ENCODE measurements at places on chromosomes 6 and 20.

GRCh38 chr6:31358302-31358701 lies 1.3 kb upstream of the HLA-B start:
- H3K27ac ChIP-seq = no peak overlapping the region
- peak overlapping the region; percentile 80 for H3K4me3 ChIP-seq
- H3K27me3 ChIP-seq = no peaks in the 10 kb centered on the region
- no peak for DNase-seq
- peaks cover 4% of the 10 kb centered on the region for H3K36me3 ChIP-seq

DNA sequence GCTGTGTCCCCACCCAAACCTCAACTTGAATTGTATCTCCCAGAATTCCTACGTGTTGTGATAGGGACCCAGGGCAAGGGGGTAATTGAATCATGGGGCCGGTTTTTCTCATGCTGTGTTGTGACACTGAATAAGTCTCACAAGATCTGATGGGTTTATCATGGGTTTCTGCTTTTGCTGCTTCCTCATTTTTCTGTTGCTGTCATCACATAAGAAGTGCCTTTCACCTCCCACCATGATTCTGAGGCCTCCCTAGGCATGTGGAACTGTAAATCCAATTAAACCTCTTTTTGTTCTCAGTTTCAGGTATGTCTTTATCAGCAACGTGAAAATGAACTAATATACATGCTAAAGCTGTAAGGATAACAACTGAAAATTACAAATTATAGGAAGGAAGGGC lies 88.3 kb downstream of the CDYL start:
- H3K4me3 ChIP-seq = no peak overlapping the region
- no peaks in the 10 kb centered on the region for H3K27me3 ChIP-seq
- H3K36me3 ChIP-seq = peaks cover 2% of the 10 kb centered on the region

DNA sequence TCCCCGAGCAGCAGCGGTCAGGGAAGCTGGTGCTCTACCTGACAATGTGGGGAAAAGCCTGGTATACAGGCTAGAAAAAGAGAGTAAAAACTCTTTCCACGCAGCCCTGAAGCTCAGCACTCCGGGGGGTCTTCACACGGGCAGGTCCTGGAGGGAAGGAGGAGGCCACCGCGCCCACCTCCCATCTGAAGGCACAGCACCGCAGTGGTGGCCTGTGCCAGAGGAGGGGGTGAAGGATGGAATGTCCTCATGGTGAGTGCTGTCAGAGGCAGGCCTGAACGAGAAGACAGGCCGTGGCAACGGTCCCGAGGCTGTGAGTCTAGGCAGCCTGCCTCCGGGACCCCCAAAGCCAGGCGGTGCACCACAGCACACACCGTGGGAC lies 5.8 kb downstream of the SLC2A4RG start:
- H3K36me3 ChIP-seq = peaks cover 12% of the 10 kb centered on the region
- H3K4me1 ChIP-seq = peaks cover 13% of the 10 kb centered on the region
- no peaks in the 10 kb centered on the region for H3K27me3 ChIP-seq

GRCh38 chr6:14796974-14797762 lies 448.7 kb upstream of the JARID2 start:
- no peak overlapping the region for H3K4me3 ChIP-seq
- no peaks in the 10 kb centered on the region for H3K36me3 ChIP-seq
- H3K27me3 ChIP-seq = no peaks in the 10 kb centered on the region
- DNase-seq = no peak
- H3K27ac ChIP-seq = no peak overlapping the region

GRCh38 chr6:51292659-51293058 lies 474.0 kb downstream of the TFAP2B start:
- no peaks in the 10 kb centered on the region for H3K4me1 ChIP-seq
- H3K36me3 ChIP-seq = no peaks in the 10 kb centered on the region
- no peak overlapping the region for H3K27ac ChIP-seq
- no peak overlapping the region for H3K4me3 ChIP-seq
- H3K27me3 ChIP-seq = no peaks in the 10 kb centered on the region
- no peak for DNase-seq

- H3K36me3 ChIP-seq = no peaks in the 10 kb centered on the region
- no peaks in the 10 kb centered on the region for H3K27me3 ChIP-seq
- peak overlapping the region; percentile 49 for H3K27ac ChIP-seq
- DNase-seq = peak; percentile 68
- peaks cover 45% of the 10 kb centered on the region for H3K4me1 ChIP-seq
- H3K4me3 ChIP-seq = no peak overlapping the region
These were observed 3.5 kb downstream of the SCML4 start for GRCh38 chr6:107820338-107821261.

GRCh38 chr6:82507112-82507511 lies 143.5 kb downstream of the TPBG start:
- H3K27ac ChIP-seq = no peak overlapping the region
- no peaks in the 10 kb centered on the region for H3K27me3 ChIP-seq
- H3K4me3 ChIP-seq = no peak overlapping the region
- H3K4me1 ChIP-seq = no peaks in the 10 kb centered on the region
- H3K36me3 ChIP-seq = no peaks in the 10 kb centered on the region

DNA sequence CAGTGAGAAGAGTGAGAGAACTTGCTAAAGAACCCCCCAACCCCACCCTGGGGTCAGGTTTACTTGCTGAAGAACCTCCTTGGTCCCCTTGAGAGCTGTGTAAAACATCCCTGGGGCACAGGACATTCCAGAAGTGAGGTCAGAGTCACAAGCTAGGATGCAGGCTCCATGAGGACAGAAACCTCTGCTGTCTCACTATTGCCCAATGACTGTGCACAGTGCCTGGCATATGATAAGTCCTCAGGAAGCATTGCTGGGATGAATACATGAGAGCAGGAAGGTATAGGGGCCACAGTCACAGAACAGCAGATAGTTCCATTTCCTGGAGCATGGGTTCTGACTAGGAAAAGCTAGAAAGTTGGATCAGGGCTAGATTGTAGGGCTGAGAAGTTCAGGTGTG lies 18.4 kb downstream of the NT5E start:
- H3K27ac ChIP-seq = no peak overlapping the region
- no peaks in the 10 kb centered on the region for H3K27me3 ChIP-seq
- H3K4me3 ChIP-seq = no peak overlapping the region

DNA sequence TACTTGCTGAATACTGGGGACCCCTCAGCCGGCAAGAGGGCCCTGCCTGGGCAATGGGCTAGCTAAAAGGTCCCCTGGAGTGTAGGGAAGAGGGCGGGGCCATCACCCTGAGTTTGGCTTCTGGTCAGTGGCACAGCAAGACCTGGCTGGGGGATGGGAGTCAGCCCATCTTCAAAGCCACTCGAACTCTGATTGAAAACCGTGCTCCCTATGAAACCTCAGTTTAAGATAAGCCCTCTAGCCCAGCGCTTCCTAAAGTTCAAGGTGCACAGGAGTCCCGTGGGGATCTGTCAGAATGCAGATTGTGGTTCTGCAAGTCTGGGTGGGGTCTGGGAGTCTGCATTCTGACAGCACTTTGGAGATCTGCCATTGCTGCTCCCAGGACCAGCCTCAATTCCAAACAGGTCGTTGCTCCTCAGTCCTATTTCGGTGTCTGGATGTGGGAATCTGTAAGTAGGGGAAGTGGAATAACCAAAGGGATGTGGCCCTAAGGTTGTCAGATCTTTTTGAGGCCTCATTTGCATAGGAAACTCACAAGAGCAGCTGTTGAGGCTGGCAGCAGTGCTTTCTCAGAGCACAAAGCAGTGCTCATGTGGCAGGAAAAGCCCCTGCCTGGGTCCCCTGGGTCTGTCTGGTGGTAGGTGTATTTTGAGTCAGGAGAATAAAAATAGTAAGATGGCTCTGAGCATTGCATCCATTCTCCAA lies 85.3 kb upstream of the SCP2D1 start:
- no peaks in the 10 kb centered on the region for H3K36me3 ChIP-seq
- H3K27ac ChIP-seq = no peak overlapping the region
- no peak overlapping the region for H3K4me3 ChIP-seq

DNA sequence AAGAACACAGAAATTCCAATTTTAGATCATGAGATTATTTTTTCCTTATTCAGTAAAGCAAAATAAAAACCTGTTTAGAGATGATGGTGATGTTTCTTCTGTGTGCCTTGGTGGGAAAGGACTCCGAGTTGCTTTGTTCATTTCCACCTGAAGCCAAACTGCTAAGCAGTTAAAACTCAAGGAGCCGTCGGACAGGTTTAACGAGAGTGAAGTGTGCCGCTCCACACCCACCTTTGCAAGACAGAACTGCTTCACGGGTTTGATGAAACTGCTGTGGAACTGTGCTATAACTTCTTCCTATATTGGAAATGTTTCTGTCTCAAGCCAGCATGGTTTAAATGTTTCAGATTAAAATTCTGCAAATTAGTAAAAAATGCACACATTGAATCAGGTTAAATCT lies 9.2 kb upstream of the DSP start:
- no peak for DNase-seq
- H3K36me3 ChIP-seq = no peaks in the 10 kb centered on the region
- H3K27me3 ChIP-seq = peaks cover 44% of the 10 kb centered on the region
- no peak overlapping the region for H3K27ac ChIP-seq
- H3K4me1 ChIP-seq = no peaks in the 10 kb centered on the region
- H3K4me3 ChIP-seq = no peak overlapping the region

DNA sequence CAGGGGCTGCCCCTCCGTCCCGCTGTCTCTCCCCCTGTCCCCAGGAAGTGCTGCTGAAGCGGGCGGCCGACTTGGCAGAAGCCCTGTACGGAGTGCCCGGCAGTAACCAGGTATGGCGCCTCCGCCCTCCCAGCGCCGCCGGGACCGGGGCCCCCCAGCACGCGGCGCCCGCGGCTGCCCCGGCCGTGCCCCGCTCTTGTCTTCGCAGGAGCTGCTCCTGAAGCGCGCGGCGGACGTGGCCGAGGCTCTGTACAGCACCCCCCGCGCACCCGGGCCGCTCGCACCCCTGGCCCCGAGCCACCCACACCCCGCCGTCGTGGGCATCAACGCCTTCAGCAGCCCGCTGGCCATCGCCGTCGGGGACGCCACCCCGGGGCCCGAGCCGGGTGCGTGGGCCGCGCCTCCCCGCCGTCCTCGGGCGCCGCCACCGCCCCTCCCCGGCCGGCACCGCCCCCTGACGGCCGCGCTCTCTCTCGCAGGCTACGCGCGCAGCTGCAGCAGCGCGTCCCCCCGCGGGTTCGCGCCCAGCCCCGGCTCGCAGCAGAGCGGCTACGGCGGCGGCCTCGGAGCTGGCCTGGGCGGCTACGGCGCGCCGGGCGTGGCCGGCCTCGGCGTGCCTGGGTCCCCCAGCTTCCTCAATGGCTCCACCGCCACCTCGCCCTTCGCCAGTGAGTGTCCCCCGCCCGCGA lies 48.4 kb downstream of the CPXM1 start:
- H3K4me1 ChIP-seq = no peaks in the 10 kb centered on the region
- H3K27ac ChIP-seq = no peak overlapping the region
- no peaks in the 10 kb centered on the region for H3K36me3 ChIP-seq
- peaks cover 21% of the 10 kb centered on the region for H3K27me3 ChIP-seq
- peak; percentile 38 for DNase-seq
